DMS53 (cell line): ENCODE measurements at places on chromosomes 11 and 22.

- DNase-seq, result peak; percentile 49
Observed at GRCh38 chr22:19430890-19431541, 517 bp downstream of the HIRA start.

DNA sequence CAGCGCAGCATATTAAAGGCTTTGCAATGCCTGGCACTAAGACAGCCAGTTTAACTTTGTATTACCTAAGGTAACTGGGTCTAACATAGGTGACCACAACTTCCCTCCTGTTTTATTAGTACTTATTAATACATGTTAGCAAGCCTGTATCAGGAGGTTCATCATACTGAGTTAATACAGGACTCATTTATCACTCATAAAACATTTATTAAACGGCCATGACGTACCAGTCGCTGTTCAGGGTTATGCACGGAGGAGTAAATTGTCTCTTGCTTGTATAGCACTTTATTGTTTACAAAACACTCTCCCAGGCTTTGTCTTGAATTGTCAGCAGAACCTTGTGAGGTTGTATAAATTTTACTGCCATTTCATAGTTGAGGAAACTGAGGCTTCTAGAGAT, 55.7 kb downstream of the TEAD1 start:
- DNase-seq, result no peak

GRCh38 chr22:34917239-34917638, 148.7 kb upstream of the ISX start:
- DNase-seq, result no peak

GRCh38 chr11:108197351-108197750, 25.1 kb downstream of the NPAT start:
- no peak for DNase-seq

DNA sequence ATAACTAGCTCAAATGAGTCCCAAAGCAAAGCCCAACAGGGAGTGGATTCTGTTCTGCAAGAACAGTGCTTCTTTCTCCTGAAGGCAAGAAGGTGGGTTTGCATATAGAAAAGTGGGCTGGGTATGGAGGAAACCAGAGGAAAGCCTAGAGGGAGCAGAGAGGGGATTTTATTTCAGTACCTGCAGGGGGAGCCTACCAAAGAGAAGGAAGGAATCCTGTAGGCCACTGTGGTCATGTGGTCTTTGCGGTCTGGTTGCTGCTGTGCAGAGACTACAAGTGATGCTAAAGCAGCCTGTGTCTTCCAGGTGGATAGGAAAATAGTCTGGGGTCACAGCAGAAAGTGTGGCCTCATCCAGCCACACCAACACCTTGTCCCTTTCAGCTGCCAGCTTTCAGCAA, 33.2 kb upstream of the ZBTB16 start:
- peak; percentile 37 for DNase-seq

- DNase-seq, result no peak
Observed at GRCh38 chr11:79963856-79964645, 523.2 kb upstream of the TENM4 start.

GRCh38 chr11:57395905-57396623, 5.6 kb upstream of the PRG2 start:
- DNase-seq, result no peak

DNA sequence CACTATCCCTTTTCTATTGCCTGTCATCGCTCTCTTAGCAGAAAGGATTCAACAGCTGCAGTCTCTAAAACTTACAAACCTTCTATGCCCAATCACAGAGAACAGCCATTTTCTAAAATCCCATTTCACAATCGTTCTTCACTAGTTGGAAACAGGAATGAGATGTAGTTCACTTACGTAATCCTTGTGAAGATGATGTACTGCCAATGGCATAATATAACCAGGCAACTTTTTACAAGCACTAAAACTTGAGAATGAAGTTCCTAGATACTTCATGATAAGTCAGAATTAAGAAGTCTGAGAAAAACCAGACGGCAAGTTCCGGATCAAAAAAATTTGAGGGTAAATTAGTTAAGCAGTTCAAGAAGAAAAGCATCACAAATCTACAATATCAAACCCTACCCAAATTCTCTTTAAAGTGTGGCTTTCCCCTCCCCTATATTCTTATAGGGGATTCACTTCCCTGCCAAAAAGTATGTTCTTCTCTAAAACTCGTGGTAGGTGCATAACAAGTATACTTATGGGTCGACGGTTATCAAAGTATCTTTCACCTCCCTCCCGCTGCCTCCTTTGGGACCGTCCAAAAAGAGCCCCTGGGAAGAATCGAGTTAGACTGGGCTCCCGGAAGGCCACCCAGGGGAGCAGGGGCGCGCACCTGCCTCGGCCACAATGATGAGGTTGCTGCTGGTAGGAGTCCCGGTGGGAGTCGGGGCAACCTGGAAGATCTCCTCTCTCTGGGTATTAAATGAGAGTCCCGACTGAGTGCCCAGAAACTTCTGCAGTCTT, 666 bp downstream of the MSANTD4 start:
- peak; percentile 24 for DNase-seq

DNA sequence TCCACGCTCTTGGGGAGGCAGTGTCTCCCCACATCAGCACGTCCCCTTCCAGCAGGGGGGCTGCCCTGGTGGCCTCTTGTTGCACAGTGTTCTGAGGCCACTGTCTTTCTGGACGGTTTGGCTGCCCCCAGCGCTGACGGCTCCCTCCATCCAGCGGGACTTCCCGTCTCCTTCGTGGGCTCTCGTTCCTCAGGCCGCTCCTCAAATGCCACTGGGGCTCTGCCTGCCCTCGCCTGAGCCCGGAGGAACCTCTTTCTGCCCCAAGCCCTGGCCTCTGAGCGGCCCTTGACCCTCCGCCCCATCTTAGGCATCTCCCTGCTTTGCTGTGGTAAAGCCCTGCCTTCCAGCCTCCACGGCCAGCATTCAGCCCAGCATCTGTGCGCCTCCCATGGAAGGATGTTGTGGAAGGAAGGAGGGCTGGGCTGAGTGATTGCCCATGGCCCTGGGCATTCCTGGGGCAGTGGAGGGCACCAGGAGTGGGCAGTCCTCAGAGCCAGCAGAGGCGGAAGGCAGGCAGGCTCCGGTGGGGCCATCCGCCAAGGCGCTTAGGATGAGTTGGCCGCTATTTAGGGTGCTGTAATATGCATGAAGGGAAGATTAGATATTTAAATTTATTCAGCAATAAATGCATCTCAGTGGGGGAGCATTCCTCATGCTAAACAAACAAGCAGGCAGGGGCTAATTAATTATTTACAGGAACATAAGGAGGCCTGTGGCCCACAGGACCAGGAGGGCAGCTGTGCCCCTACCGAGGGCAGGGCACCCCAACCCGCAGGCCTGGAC, 17.8 kb downstream of the OTUB1 start:
- peak; percentile 51 for DNase-seq

GRCh38 chr11:66844496-66845142, 1.4 kb downstream of the RCE1 start:
- DNase-seq, result no peak

DNA sequence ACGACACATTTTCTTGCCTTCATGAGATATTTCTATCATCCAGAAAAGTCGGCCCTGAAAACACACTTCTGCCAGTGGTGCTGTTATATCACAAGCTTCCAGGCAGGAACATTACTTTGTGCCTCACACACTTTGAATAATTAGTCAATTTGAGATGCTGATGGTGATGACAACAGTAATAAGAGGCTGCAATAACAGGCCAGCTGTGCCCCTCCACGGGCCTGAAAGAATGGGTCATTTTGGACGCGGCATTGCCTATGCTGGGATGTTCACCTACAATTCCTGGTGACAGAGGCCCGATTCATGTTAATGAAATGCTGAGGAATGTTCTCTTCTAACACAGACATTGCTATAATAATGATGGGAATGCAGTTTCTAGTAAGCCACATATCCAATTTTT, 463.8 kb upstream of the KIRREL3 start:
- DNase-seq, result no peak

- DNase-seq, result peak; percentile 8
Observed at GRCh38 chr11:126968915-126969314, 31.7 kb downstream of the KIRREL3 start.

DNA sequence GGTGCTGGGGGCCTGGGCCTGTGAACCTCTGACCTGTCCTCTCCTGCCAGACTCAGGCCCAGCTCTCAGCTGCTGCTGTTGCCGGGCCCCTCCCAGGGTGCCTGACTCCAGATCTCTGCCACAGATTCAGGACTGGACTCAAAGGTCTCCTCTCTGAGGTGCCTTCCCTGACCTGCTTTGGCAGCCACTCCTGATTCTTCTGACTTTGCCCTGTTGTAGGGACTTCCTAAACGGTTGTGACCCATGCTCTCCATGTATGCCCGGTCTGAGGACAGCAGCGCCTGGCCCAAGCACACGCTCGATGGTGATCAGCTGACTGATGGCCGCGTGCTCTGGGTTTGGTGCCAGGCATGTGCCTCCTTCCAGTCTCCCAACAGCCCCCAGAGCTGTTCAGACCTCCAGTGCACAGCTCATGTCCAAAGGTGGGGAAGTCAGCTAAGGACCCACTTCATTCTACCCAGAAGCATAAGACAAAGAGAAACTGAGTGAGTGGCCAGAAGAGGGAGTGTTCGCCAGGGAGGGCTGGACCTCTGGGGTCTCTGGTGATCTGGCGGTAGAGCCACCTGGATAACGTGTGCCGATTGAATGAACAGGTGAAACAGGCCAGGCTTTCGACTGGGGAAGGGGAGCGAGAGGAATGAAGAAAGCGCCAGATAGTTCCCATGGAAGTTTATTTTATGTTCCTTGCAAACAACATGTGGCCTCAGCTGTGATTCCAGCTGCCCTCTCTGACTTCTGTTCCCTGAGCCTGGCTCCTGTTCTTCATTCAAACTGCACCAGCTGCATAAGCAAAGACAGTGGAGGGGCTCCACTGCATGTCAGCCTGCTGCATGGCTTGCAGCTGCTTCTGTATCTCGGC, 8.1 kb upstream of the TOP3B start:
- DNase-seq, result no peak

DNA sequence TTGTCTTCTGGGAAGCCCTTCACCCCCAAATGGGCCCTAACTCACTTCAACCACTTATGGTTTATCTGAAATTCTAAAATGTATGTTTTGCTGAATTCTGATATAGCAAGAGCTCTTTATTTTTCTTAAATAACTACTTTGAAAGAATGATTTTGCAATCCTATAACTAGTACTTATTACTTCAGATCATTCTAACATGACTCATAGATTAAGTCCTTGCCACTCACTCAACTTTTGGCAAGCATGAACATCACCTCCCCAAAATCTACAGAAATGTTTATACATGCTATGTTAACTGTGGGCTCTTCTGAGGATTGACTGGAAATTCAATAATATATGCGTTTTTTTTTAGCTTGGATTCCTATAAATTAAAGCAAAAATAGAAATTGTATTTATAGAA, 367.4 kb upstream of the FAT3 start:
- no peak for DNase-seq

GRCh38 chr22:49959782-49960158, 802 bp upstream of the PIM3 start:
- peak; percentile 87 for DNase-seq

GRCh38 chr11:109838026-109838425, 255.2 kb upstream of the ZC3H12C start:
- no peak for DNase-seq

- no peak for DNase-seq
Observed at GRCh38 chr11:134569195-134569594, 157.2 kb upstream of the B3GAT1 start.

GRCh38 chr11:102453302-102453695, 734 bp upstream of the TMEM123 start:
- DNase-seq, result no peak

GRCh38 chr11:94602430-94603372, 35.5 kb downstream of the PIWIL4 start:
- DNase-seq, result peak; percentile 97
